ENCODE measurements at places on chromosomes 1 and 21.

GRCh38 chr21:43331962-43332828 lies 94.7 kb downstream of the SIK1 start:
- peak; percentile 95 for DNase-seq

GRCh38 chr1:41278076-41278475 lies 36.0 kb upstream of the SCMH1 start:
- no peak for DNase-seq

- DNase-seq, result no peak
Measured at GRCh38 chr1:240553351-240553750, 58.6 kb downstream of the GREM2 start.

- no peak for DNase-seq
Measured at GRCh38 chr1:223515926-223516325, 122.7 kb downstream of the CCDC185 start.

DNA sequence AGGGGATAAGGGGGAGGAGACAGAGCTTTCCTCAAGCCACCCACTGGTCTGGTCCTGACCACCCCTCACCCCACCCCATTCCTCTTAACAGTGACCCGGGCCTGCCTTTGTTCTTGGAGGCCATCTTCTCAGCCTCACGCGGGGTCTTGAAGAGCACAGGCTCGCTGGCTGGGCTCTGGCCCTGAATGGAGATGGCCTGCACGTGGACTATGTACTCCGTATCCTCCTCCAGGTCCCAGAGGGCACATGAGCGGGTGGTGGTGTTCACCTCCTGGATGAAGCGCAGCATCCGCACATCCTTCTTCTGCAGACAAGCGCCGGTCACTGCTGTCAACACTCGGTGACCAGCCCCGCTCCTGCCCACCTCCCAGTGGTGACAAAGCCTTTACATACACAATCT lies 2.6 kb downstream of the FNDC5 start:
- DNase-seq, result no peak

DNA sequence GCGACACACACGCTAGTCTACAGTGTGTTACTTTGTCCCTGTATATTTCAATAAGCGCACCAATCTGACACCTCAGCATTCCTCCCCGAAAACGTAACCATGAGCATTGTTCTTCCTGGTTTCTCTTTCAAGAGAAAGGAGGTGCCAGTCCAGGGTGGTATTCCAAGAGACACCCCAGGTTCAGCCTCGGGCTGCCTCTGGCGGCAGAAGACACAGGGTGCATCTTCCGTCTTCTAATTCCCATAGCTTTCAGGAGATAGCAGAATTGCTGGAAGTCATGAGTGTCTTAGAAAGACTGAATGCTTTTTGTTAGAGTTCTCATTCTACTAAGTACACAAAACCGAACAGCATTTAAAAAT lies 15.9 kb upstream of the RGS8 start:
- no peak for DNase-seq

DNA sequence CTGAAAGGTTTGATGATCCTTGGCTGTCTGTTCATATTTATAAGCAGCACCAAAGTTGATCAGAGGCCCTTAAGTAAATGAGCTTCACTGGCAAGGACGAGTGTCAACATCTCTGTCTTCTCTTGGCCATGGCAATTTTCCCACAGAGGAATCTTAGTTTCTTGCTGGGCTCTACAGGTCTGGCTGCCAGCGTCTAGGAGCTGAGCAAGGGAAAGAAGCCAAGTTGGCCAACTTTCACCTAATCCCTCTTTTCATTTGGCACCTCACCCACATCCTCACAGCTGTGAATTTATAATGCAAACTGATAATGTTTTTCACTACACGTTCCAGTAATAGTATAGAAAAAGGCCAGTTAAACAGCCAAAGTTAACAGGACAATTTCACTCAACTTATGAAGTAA lies 99.0 kb upstream of the LBR start:
- DNase-seq, result no peak

GRCh38 chr1:223772771-223773160 lies 60.4 kb downstream of the CAPN2 start:
- no peak for DNase-seq

Data from fibroblast of villous mesenchyme (primary cell).